ENCODE measurements at places on chromosomes 12 and 14.

DNA sequence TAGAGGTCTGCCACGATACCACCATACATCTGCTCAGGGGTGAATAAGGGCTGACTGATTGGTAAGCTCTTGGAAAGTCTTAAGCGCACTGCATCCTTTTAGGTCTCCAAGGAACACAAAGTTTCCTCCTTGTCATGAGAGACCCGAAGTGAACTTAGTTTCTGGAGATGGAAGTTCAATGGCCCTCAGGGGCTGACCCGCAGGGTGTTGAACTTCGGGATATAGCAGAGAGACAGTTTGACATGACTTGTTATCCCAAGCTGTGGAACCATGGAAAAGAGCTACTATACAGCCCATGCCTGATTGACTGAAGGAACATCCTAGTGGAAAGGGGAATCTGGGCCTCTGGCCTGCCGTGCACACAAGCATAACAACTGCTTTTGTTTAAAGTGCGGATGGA lies 26.9 kb upstream of the CPNE8 start:
- no peak for DNase-seq

DNA sequence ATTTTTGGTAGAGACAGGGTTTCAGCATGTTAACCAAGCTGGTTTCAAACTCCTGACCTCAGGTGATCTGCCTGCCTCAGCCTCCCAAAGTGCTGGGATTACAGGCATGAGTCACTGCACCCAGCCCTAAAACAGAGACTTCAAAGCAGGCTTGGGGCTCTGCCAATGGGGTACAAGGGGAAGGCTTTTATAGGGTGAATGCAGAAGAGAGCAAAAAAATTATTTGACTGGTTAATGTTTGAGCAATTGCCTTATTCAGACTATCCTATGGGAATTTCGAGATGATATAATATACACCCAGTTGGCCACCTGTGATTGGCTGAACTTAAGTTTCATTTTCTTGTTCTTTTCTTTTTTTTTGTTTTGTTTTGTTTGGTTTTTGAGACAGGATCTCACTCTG lies 31.5 kb upstream of the ACTN1 start:
- no peak for DNase-seq

GRCh38 chr12:104121001-104121400 lies 17.0 kb downstream of the NFYB start:
- DNase-seq: peak; percentile 81

- peak; percentile 95 for DNase-seq
Measured at GRCh38 chr14:49946320-49947141, 53.6 kb downstream of the ARF6 start.

GRCh38 chr12:3291939-3292338 lies 199.1 kb upstream of the PRMT8 start:
- no peak for DNase-seq

- DNase-seq: no peak
Measured at GRCh38 chr12:113003636-113004035, 25.3 kb downstream of the OAS2 start.

GRCh38 chr14:50001151-50001998 lies 108.5 kb downstream of the ARF6 start:
- DNase-seq: peak; percentile 83

DNA sequence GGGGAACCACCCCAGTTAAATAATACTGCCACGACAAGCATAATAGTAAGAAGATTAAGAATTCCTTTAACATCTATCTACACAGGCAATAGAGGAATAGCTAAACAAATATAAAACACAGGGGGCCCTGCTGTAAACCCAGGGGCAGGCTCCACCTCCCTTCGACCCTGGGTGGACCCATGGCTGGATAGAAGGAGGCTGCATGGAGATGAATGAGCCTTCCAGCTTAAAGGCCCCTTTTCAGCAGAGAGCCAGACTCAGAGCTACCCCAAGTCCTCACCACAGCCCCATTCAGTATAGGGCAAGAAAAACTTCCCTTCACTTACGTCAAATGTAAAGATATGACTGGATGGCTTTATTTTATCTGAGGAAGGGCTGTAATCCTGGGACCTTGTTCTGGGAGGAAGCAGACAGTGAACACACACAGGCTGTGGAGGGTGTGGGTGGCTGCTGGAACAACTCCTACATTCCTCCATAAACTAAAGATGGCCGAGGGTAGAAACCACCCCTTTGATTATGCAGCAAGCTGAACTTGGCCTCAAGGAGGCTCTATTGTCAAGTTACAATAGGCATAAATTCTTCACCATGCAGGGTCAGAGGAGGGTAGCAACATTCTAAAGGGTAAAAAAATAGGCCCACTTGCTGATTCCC lies 30.4 kb downstream of the NUAK1 start:
- DNase-seq: peak; percentile 85

- DNase-seq: no peak
Measured at GRCh38 chr14:69542311-69542710, 32.4 kb downstream of the CCDC177 start.

GRCh38 chr14:43729143-43729542 lies 777.9 kb downstream of the FSCB start:
- DNase-seq: no peak

GRCh38 chr12:85979641-85980040 lies 105.5 kb downstream of the NTS start:
- DNase-seq: no peak

GRCh38 chr12:115572440-115572839 lies 705.1 kb downstream of the MED13L start:
- peak; percentile 60 for DNase-seq

DNA sequence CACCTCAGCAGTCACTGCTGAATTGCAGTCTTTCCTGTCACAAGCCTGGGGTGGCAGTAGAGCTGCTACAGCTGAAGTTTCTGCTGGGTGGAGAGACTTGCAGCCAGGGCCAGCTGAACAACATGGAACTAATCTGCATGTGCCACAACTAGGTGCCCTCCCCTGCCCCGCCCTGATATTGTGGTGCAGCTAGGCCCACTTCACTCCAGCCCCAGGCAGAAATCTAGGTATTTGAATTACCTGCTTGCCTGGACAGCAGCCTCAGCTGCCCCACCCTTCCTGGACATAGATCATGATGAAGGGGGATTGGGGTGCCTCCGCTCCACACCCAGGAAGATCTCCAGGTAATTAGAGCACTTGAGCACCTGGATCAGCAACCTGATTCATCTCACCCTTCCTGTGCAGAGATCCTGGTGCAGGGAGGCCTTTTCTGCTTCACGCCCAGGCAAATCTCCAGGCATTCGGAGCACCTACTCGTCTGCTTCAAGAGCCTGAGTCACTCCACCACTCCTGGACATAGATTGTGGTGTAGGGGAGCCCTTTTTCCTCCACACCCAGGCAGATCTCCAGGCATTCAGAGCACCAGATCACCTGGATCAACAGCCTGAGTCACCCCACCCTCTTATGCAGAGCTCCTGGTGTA lies 477.0 kb downstream of the SOX5 start:
- DNase-seq: no peak

Measured in iris pigment epithelial cell (primary cell).